Upper lobe of right lung (tissue), 1 donor: ENCODE measurements at places on chromosomes 7 and 10. TPM values are rescaled to one million over a fixed set of nuclear protein-coding genes. Genes with fewer than 3 reads are reported as not detected.

IKZF5 gene
- total RNA-seq = 19.9 TPM

CDC14C gene
- total RNA-seq = not detected

MRLN gene
- not detected for total RNA-seq

DNA sequence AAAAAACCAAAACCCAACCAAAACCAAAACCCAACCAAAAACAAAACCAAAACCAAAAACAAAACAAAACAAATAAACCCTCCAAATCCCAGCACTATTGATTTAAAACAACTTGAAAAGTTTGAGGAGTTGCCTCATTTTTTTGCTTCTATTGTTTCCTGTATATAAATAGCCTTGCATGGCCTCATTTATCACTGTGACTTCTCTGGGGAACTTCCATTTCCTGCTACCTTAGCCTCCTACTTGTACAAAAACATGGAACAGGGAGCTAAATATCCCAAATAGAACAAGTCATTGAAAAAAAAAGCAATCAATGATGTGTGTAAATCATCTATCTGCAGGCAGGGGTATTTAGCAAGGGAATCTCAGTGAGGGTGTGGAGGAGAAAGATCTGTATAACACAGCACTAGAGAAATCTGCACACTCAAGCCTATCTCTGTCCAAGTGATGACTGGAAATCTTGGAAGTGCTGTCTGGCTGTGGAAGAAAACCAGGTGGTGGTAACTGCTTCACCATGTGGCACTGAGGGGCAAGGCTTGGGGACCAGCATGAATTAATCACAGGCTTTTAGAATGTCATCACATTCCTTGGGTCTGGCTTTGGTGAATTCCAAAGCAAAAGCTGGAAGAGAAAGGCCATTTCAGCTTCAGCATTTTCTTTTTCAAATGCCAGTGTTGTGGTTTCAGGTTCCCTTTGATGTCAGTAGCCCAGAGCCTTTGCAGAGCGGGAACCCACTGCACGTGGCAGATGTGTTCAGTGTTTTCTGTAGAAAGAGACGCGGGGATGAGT lies 349.5 kb upstream of the ZNF32 start:
- H3K27ac ChIP-seq = no peak overlapping the region
- H3K27me3 ChIP-seq = no peaks in the 10 kb centered on the region
- no peak for DNase-seq
- no peak overlapping the region for H3K4me3 ChIP-seq
- H3K36me3 ChIP-seq = no peaks in the 10 kb centered on the region

- no peak overlapping the region for H3K4me3 ChIP-seq
- H3K36me3 ChIP-seq = no peaks in the 10 kb centered on the region
- DNase-seq = no peak
- H3K4me1 ChIP-seq = no peaks in the 10 kb centered on the region
- H3K27me3 ChIP-seq = no peaks in the 10 kb centered on the region
- H3K27ac ChIP-seq = no peak overlapping the region
Measured at GRCh38 chr10:90126256-90126595, 424.8 kb downstream of the KIF20B start.

DNA sequence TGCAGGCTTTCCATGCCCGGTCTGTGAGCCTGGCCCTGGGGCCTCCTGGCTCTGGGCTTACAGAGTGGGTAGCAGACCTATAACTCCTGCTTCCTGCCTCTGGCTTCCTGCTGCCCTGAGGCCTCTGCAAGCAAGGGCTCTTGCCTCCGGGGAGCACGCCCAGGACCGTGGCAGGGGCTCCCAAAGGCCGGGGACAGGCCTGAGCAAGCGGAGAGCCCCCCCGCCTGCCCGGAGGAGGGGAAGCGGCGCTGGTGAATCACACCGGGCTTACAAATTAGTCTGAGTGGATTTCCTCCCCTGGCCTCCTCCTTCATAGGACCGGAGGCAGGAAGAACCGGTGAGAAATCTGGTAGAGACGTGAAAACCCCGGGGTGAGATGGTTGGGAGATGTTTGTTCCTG lies 1.5 kb upstream of the MYL10 start:
- no peaks in the 10 kb centered on the region for H3K36me3 ChIP-seq
- H3K4me3 ChIP-seq = no peak overlapping the region
- DNase-seq = no peak
- H3K27ac ChIP-seq = no peak overlapping the region
- H3K4me1 ChIP-seq = no peaks in the 10 kb centered on the region
- H3K27me3 ChIP-seq = no peaks in the 10 kb centered on the region
